ENCODE measurements at places on chromosomes 3 and 15.

GRCh38 chr15:51334011-51334451 lies 4.4 kb downstream of the CYP19A1 start:
- DNase-seq, result no peak

DNA sequence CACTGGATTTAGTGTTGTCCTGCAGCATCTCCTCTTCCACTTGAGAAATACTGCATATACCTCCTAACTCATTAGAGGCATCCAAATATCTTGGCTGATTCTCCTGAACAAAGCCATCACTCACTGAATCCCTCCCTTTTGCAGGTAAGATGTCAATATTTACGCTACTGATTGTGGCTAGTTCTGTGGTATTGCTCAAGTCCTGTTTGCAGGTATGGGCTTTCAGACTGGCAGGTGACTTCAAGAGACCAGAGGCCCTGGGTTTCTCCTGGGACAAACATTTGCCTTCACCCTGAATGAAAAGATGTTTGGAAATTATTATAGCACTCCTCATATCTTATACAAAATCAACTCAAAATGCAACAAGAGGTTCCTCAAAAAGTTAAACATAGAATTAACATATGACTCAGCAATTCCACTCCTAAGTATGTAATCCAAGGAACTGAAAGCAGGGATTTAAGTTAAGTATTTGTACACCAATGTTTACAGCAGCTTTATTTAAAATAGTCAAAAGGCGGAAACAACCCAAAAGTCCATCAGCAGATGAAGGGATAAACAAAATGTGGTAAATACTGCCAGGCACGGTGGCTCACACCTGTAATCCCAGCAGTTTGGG lies 18.6 kb downstream of the NEK4 start:
- no peak for DNase-seq

DNA sequence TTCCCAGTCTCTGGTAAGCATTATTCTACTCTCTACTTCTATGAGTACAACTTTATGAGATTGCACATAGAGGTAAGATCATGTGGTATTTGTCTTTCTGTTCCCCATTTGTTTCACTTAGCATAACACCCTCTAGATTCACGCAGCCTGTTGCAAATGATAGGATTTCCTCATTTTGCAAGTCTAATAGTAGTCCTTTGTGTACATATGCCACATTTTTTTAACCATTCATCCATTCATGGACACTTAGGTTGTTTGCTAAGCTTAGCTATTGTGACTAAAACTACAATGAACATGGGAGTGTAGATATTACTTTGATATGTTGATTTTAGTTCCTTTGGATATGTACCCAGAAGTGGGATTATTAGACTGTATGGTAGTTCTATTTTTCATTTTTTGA lies 717.9 kb upstream of the ALCAM start:
- DNase-seq, result no peak

DNA sequence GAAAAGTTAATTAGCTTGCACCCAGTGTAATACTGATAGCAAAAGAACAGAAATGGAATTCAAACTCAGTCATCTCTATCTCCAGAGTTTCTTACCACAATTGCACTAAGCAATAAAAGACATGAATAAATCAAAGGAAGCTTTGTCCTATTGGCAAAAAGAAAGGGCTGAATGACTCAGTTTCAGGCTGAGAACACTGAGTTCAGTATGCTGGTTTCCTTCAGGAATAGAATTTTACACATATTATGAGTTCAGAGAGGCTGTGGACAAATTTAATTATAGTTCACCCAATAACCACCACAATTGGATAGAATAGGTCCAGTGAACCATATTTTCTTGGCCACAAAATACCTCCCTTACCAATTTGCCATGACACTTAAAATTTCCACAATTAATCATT lies 249.7 kb downstream of the KCNMB2 start:
- DNase-seq, result no peak

DNA sequence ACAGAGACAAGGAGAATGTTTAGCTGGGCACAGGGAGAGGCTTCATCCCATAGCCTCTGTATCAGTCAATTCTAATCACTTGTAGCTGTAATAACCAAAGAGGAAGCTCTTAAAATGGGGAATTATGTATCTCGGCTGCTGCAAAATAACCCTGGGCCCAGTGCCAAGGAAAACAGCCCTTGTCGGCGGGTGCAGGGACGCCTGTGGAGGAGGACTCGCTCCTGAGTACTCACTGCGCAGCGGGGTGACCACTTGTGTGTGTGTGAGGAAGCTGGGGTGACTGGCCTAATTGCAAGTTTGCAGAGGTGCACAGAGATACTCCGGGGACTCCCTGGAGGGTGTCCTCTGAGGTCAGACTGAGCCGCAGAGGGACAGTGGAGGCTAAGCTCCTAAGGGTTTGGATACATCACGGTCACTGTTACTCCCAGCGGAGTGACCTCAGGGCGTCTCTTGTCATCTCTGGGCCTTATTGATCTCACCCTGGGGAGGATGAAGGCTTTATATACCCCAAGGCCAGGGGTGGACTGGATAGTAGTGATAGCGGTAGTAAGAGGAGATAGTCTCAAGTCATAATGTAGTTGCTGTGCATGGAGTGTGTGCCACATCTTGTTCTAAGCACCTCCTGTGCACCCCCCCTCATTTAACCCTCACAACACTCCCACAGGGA lies 37.2 kb downstream of the SLC6A6 start:
- DNase-seq, result no peak

Measured in GM04504 (cell line).